Activated naive CD4-positive, alpha-beta T cell (primary cell): ENCODE measurements at places on chromosomes 12 and 14.
A peak's percentile ranks its signal among the peaks of the same experiment; 100 is the strongest.

DNA sequence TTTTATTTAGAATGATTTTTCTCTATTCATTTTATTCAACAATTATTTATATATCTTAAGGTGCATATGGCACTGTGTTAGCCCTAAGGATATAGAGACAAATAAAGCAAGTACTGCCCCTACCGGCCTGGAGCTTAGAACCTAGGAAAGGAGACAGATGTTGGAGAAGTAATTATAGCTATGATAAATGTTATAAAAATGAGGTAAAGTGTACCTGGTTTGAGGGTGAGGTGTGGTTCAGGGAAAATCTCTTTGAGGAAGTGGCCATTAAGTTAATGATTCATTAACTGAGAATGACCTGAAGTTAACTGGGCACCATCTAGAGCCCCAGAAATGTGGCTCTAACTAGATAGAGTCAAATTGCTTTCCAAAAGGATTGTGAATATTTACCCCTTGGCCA lies 31.9 kb downstream of the CDKL1 start:
- no peak for DNase-seq

- DNase-seq: no peak
Observed at GRCh38 chr14:100160534-100160916, 1.1 kb upstream of the DEGS2 start.

GRCh38 chr12:104624529-104624928 lies 167.8 kb downstream of the CHST11 start:
- no peak for DNase-seq

- no peak for DNase-seq
Observed at GRCh38 chr12:106090591-106091445, 47.9 kb downstream of the NUAK1 start.

DNA sequence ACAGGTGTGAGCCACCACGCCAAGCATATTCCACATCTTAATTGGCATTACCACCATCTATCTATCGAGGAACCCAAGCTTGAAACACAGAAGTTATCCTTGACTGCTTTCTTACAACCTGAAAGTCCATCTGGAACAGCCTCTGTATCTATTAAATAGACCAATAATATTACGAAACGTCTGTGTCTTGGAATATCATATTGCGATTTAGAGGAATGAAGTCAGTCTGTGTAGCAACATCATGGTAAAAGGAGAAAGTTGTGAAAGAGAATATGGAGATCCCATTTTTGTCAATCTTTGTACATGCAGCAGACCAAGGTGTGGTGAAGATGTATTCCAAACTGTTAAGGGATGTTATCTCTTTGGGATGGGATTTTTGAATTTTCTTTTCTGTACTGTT lies 25.8 kb upstream of the MAX start:
- DNase-seq: no peak

GRCh38 chr12:81347404-81347803 lies 269.5 kb downstream of the ACSS3 start:
- DNase-seq: no peak

GRCh38 chr14:87443787-87444186 lies 549.2 kb downstream of the GALC start:
- DNase-seq: no peak

GRCh38 chr12:88870000-88870737 lies 289.9 kb upstream of the KITLG start:
- DNase-seq: no peak

GRCh38 chr12:24378548-24379407 lies 429.3 kb upstream of the SOX5 start:
- DNase-seq: no peak

- no peak for DNase-seq
Observed at GRCh38 chr12:121808623-121809022, 4.8 kb downstream of the SETD1B start.

DNA sequence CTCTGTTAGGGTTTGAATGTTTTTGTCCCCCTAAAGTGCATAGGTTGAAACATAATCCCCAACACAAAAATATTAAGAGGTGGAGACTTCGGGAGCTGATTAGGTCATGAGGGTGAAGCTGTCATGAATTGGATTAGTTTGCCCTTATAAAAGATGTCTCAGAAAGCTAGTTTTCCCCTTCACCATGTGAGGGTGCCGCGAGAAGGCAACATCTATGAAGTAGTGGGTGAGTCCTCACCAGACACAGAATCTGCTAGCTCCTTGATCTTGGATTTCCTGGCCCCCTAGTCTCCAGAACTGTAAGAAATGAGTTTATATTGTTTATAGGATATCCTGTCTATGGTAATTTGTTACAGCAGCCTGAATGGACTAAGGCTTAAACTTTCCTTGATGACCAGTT lies 301.5 kb upstream of the ATP2B1 start:
- DNase-seq: no peak

GRCh38 chr12:79317179-79317847 lies 373.5 kb downstream of the PAWR start:
- DNase-seq: no peak

- DNase-seq: no peak
Observed at GRCh38 chr14:55689981-55690871, 110.2 kb downstream of the KTN1 start.

DNA sequence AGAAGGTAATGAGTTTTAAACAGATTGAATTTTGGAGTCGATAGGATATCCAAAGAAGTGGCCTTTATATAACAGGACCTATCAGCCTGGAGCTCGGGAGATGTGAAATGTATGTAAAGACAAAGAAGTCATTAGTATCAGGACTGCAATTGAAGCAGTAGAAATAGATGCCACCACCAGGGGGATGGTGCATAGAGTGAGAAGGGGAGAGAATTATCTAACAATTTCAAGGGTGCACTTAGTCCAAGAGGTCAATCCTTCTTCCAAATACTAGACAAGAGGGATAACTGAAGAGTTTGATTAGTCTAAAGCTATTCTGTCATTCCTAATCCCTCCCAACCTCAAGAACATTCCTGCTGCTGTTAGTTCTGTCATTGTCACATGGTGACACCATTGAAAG lies 127.8 kb downstream of the CFAP54 start:
- DNase-seq: no peak

- DNase-seq: no peak
Observed at GRCh38 chr12:25578411-25579143, 25.5 kb upstream of the LMNTD1 start.

DNA sequence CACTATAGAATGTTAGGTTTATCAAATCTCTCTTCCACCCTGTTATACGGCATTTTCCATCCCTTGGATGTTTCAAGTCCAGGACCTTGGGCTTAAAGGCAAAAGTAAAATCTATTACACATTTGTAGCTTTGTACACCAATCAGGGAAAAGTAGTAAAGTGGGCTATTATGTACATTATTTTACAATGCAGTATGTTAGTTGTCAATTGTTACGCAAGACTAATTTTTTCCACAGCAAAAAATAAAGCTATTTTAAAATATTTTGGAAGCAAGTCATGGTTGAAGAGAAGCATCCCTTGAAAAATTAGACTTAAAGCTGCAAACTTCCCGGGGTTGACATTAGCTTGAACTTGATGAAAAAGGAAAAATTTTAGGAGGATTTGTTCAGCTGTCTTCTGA lies 476.2 kb downstream of the DIO2 start:
- DNase-seq: no peak

DNA sequence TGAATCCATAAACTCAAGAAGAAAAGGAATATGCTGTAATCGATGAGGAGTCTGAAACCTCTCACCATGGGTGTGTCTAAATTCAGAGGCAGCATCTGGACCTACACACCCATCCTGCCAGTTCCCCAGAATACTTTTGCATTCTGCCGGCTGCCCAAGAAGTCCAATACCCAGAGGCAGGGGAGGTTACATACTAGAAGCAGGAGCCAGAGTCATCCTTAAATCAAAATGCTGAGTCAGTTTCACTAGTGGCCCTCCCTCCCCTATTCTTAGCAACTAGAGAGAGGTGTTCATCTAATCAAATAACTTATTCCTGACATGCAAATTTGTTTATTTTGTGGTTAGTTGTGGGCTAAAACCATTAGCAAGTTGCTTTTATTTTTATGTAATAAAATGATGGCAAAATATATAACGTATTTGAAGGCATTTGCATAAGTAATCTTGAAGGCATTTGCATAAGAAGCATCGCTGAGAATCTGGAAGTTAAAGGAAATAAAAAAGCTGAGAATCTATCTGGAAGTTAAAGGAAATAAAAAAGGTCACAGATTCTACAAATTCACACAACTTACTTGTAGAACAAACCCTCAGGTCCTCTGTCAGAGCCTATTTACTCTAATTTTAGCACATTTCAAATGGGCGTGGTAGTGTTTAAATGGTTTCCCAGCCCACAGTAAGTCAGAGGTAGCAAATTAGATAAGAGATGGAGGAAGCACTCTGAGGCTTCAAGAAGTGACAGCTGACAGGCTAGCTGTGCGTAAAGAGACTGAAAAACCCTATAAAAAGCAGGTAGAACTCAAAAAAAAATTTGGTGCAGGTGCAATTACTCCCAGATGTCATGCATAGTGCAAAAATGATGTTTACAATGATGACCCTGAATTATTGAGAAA lies 7.8 kb downstream of the BHLHE41 start:
- DNase-seq: no peak

GRCh38 chr14:71139294-71139946 lies 232.2 kb downstream of the PCNX1 start:
- DNase-seq: no peak

DNA sequence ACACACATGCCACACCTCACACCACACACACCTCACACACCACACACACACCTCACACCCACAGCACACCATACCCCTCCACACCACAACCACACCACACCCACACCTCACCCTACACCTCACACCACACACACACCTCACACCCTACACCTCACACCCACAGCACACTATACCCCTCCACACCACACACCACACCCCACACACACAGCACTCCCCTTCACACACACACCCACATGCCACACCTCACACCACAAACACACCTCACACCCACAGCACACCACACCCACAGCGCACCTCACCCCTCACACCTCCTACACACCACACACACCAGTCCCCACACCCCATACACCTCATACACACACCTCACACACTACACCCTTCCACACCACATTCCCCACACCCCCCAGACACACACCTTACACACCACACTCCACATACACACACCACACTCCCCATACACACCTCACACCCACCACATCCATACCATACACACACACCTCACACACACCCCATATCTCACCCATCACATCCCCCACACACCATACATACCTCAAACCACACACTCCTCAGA lies 80.0 kb downstream of the ACTN1 start:
- DNase-seq: no peak

DNA sequence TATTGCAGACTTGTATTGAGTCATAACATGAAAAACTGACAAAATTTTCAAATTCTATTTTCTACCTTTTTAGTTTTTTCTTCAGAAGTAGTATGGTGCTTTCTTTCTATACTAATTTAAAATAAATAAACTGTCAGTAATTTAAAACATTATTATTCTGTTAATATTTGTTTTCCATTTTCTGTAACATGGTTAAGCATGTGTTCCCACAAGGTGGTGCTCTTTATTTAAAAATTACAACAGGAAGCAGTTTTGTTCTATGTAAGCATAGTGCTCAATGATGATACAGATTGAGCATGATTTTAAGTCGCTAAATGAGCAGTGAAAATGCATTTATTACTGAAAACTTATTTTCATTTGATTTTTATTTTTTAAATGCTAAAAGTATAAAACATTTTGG lies 114.6 kb downstream of the PPFIA2 start:
- no peak for DNase-seq

DNA sequence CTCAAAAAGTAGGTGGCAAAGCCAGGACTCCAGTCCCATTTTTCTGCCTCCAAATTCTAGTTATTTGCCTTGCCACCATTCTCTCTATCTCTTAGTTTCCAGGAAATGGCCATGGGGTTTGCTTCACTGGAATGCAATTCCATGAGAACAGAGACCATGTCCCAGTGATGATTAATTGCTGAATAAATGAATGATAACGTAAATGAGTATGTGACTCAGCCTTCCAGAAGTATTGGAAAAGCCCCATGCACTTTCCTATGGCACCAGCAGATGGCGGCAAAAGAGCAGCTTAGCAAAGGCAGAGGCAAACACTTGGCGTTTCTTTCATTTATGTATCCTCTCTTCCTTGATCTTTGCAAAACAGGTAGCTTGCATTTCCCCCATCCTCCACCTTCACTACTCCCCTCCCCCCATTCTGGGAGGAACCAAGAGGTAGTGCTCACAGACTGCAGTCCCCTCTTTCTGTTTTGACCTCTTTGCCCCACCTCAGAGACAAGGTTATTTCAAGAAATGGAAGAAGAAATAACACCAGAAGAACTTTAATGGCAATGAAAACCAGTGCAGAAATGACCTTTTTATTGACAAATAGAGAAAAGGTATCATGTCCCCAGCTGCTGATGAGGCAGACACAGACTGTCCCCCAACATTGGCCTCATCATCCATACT lies 21.3 kb downstream of the TBX3 start:
- DNase-seq: peak; percentile 39

DNA sequence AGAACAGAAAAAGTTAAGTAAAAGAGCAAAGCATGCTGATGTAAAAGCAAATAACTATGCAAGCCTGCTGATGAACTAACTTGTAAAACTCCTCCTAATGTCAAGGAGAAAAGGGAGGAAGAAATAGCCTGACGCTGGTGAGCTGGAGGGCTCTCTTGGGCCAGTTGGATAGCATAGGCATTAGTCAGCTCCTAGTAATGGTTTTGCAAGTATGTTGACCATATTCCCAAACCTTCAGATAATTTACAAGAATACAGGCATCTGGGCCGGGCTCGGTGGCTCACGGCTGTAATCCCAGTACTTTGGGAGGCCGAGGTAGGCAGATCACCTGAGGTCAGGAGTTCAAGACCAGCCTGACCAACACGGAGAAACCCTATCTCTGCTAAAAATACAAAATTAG lies 871.4 kb downstream of the C12orf50 start:
- no peak for DNase-seq

- DNase-seq: no peak
Observed at GRCh38 chr14:61264010-61264571, 17.0 kb downstream of the TMEM30B start.

DNA sequence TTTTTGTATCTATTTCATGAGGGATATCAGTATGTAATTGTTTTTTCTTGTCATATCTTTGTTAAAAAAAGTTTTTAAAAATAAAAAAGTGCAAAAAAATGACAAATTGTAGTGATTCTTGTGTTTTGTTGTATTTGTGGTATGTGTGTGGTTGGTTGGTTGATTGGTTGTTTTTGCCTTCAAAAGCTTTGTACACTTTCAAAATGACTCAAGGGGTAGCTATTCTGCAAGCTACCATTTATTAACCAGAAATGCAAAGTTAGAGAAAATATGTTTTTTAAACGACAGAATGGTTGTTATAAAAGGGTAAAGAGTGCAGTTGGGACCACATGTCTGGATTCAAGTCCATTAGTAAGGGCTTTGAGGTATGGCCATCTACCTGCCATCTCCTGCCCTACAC lies 119.3 kb downstream of the SLC35F4 start:
- DNase-seq: no peak

- no peak for DNase-seq
Observed at GRCh38 chr14:52825085-52825484, 33.7 kb upstream of the GNPNAT1 start.

GRCh38 chr12:46219132-46219876 lies 49.5 kb downstream of the SLC38A1 start:
- DNase-seq: no peak
